ENCODE measurements at places on chromosomes 12 and 14.

- no peak for ATAC-seq
These were observed 2.1 kb upstream of the ATP23 start for GRCh38 chr12:57939291-57939690.

DNA sequence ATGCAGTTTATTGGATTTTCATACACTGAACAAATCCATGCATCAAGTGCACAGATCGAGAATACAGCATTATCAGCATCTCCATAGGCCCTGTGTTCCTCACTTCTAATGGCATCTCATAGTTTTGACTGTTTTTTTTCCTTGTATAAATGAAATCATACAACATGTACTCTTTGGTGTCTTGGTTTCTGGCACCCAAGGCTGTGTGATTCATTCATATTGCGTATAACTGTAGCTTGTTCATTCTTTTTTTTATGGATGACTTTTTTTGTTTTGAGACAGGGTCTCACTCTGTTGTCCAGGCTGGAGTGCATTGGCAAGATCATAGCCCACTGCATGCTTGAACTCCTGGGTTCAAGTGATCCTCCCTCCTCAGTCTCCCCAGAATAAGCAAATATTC, 14.3 kb downstream of the RASSF8 start:
- no peak for ATAC-seq

DNA sequence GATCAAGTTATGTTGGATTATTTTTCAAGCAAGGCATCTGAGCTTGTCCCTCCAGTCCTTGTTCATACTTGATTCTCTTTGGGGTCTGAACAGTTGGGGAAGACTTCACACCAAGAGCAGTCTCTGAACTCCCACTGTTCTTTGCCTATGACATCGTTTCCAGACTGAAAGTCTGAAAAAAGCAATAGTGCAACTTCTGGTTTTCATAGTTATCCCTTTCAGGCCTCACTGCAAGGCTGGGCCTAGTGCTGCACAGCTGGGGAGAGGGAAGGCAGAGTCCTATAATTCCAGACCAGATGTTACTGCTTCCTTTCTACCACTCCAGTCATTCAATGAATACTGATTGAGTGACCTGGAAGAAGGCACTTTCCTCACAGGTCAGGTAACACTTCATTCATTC, 187.1 kb upstream of the CCND2 start:
- no peak for ATAC-seq

DNA sequence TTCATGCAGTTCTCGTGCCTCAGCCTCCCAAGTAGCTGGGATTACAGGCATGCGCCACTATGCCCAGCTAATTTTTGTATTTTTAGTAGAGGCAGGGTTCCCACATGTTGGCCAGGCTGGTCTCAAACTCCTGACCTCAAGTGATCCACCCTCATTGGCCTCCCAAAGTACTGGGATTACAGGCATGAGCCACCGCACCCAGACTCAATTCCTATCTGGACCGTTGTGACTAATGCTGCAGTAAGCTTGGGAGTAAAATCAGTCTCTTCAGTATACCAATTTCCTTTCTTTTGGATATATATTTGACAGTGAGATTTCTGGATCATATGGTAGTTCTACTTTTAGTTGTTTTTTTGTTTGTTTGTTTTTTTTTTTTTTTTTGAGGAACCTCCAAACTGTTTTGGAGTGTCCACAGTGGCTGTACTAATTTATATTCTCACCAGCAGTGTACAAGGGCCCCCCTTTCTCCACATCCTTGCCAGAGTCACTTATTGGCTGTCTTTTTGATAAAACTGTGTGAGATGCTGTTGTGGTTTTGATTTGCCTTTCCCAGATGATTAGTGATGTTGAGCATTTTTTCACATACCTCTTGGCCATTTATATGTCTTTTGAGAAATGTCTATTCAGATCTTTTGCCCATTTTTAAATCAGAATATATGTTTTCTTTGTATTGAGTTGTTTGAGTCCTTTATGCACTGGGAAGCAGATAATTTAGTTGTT, 37.3 kb upstream of the EVL start:
- no peak for ATAC-seq

- no peak for ATAC-seq
These were observed 29.4 kb downstream of the FAIM2 start for GRCh38 chr12:49874142-49874897.

DNA sequence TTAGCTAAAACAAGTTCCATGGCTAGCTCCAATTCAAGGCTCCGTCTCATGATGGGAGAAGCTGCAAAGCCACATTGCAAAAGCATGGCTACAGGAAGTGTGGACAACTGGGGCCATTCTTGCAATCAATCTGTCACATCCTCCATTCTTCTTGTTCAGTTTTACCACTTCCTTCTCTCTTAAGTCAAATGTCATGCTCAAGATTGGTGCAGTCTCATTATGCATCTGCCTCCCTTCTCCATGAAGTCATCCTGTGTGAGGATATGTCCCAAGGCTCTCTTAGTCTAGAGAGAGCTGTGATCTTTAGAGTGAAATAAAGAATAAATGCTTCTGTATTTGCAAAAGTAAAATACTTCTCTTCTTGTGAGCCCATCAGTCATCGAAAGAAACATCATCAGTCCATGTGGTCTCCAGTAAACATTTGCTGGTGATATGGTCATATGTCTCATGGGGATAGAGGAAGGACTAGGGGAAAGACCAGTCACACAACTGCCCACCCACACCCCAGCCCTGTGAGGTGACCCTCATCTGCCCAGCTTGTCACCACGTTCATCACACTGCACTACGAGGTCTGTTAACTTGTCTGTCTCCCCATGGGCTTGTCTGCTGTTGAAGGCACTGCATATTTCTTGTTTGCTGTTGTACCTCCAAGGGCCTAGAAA, 303.0 kb downstream of the NUAK1 start:
- ATAC-seq = no peak

DNA sequence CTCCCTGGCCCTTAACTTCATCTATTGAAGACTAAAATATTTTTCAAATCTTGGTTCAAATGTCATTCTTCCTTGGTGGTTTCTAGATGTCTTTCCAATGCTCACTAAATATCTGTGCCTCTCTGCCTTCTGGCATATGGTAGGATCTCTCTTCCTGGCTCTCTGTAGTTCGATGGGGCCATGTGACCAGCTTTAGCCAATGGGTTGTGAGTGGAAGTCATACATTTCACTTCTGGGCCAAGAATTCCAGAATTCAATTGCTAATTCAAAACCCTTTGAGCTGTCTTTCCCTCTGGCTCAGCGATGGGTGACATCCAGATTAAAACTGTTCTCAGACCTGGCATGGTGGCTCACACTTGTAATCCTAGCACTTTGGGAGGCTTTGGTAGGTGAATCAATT, 25.8 kb upstream of the CTDSP2 start:
- no peak for ATAC-seq

DNA sequence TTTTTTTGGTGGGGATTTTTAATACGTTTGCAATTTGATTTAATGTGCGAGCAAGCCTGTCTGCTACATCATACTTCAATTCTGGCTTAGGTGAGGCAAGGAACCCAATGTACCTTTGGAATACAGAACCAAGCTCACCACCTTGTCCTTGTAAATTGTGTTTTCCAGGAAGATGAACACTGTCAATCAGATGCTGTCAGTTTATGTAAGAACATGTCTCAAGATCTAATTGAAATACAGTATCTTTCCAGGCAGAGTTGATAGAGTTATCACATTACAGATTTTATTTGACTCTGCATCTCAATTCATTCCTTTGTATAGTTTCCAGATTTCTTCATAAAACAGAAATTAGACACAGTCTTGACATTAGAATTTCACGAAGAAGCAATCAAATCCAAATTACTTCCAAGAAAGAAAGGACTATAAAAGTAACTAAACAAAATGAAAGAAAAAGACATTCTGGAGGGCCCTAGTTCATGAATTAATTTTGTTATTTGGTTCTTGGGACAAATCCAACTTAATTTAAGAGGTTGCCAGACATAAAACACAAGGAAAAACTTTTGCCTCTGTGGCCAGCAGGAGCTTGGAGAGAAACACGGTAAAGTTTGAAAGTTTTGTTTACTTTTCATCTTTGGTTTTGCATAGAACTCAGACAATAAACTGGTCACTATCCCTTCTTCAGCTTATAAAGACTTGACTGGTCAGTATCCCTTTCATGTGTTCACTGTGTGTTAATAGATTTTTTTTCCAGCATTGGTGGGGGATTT, 16.4 kb upstream of the MED13L start:
- no peak for ATAC-seq

GRCh38 chr12:1676043-1676442, 14.8 kb upstream of the ADIPOR2 start:
- ATAC-seq = no peak

DNA sequence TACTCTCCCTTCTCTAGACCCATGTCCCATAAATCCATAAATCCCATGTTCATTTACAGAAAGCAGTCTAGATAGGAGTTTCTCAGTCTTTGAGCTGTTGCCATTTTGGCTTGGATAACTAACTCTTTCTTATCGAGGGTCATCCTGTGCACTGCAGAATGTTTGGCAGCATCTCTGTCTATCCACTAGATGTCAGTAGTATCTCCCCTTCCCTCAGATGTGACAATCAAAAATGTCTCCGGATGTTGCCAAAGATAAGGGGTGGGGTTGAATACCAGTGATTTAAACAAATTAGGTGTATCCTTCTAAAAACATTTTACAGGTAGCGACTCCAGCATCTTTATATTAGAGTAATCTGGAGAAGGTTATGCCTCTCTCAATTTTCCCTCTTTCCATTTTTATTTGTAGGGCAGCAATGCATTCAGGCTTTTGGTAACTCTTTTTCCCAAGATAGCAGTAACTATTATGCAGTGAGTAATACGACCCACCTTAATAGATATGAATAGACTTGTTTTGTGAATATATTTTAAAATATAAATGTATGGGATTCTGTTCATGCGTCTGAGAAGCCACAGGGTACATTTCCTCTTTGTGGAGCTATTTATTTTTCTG, 100.7 kb downstream of the LRRK2 start:
- peak; percentile 66 for ATAC-seq

DNA sequence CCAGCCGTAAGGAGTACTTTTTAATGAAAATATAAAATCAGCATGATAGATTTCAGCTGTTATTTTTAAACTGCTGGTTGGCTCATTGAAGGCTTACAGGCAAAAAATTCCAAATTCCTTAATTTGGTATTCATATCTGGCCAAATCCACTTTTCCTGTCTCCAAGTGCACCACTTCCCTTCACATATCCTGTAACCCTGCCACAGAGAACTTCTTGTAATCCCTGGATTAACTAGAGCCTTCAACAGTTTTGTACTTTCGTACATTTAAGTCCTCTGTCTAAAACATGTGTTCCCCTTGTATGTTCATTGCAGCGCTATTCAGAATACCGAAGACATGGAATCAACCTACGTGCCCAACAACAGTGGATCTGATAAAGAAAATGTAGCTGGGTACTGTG, 9.6 kb downstream of the PUS7L start:
- no peak for ATAC-seq

- ATAC-seq = no peak
These were observed 292.7 kb upstream of the RTL1 start for GRCh38 chr14:101196051-101196712.

GRCh38 chr14:73775339-73776193, 61.4 kb upstream of the PNMA1 start:
- no peak for ATAC-seq

- ATAC-seq = no peak
These were observed 92.7 kb downstream of the TTLL5 start for GRCh38 chr14:75753696-75754095.

- ATAC-seq = peak; percentile 89
These were observed 155.6 kb downstream of the DYRK2 start for GRCh38 chr12:67804168-67804567.

GRCh38 chr14:103728721-103729120, 13.1 kb downstream of the ZFYVE21 start:
- ATAC-seq = no peak

DNA sequence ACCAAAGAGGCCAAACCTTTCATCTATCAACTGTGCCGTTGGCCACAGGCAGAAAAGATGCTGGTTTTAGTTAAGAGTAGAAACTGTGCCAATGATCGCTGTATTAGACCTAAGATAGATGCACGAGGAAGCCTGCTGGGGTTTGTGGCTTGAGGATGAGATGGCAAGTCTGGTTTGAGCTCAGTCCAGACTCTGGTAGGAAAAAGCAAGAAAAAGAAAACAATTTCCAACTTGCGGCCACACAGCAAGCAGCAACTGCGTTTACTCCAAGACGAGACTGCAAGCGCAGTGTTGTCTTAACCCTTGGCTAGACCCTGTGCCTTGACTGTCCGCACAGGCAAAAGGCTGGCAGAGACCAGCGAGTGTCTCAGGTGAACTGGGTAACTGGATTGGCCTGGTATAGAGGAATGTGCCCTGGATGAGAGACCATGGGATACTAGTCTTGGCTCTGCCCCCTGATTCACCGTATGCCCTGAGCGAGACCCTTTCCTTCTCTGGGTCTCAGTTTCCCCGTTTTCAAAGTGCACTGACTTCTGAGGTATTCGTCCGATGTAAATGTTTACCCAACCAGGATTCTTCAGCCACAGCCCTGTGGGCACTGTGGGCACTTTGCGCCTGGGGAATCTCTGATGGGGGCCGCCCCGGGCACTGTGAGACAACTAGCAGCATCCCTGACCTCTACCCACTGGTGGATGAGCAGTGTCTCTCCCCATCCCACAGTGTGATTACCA, 113.4 kb downstream of the DICER1 start:
- ATAC-seq = no peak

- no peak for ATAC-seq
These were observed 172.7 kb downstream of the ANO6 start for GRCh38 chr12:45388545-45388944.

GRCh38 chr12:129481921-129482320, 421.9 kb downstream of the TMEM132D start:
- ATAC-seq = no peak

DNA sequence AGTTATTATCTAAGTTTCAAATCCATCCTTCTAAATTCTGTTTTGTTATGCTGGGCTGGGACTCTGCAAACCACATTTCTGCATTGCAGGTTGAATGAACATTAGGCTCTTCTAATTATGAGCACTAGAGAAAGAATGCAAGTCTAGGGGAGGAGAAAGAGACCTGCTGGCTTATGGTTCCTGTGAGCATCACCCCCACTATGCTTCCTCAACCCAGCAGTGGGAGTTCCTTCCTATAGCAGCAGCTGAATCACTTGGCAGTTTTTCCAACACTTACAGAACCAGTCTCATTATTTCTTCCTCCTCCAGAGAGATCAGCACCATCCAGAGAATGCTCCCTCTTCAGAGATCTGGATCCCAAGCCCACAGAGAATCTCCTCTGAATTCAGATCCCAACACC, 297.7 kb upstream of the CLEC14A start:
- no peak for ATAC-seq

GRCh38 chr12:66693901-66694513, 15.1 kb upstream of the GRIP1 start:
- ATAC-seq = peak; percentile 84

GRCh38 chr14:36320897-36321381, 502 bp upstream of the MBIP start:
- ATAC-seq = peak; percentile 25

DNA sequence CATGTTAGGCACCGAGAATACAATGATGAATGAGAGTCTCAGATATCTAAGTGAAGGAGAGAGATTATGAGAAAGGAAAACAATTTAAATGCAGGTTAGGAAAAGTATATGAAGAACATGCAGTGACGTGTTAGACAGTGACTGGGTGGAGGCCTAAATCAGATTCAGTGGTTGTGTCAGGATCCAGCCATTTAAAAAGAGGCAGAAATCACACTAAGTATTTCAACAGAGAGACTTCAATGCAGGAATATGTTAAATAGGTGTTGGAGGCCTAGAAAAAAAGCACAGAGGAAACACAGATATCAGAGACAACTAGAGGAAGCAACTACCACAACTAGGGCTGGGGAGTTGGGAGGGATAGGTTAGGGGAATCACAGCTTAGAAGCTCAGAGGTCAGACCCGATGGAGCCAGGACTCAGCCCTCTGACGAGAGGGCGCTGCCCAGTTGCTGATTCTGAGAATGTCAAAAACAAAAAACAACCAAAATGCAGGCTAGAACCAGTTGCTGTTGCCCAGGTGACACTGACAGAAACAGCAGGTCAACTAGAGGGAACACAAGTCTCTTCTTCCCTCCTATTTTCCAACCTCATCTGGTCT, 3.0 kb upstream of the GARIN2 start:
- ATAC-seq = no peak
